ENCODE measurements at places on chromosomes 16 and 17.

- no peak for DNase-seq
Measured at GRCh38 chr17:13407381-13407780, 194.3 kb downstream of the HS3ST3A1 start.

DNA sequence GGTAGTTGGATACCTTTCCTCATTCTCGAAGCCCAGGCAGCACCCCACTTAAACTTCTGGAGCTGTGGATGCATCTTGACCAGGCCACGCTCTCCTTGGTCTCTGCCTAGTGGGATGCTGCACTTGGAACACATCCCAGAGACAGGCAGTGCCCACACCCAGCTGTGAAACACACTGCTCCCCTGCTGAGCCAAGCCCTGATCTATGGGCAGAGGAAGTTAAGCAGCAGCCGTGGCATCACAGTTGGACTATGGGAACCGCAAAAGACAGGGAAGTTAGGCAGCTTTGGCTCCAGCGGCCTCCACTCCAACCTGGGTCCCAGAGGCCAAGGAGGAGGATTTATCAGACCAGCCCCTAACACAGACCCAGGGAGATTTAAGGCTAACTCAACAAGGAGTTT, 284.8 kb upstream of the CCL2 start:
- no peak for DNase-seq

DNA sequence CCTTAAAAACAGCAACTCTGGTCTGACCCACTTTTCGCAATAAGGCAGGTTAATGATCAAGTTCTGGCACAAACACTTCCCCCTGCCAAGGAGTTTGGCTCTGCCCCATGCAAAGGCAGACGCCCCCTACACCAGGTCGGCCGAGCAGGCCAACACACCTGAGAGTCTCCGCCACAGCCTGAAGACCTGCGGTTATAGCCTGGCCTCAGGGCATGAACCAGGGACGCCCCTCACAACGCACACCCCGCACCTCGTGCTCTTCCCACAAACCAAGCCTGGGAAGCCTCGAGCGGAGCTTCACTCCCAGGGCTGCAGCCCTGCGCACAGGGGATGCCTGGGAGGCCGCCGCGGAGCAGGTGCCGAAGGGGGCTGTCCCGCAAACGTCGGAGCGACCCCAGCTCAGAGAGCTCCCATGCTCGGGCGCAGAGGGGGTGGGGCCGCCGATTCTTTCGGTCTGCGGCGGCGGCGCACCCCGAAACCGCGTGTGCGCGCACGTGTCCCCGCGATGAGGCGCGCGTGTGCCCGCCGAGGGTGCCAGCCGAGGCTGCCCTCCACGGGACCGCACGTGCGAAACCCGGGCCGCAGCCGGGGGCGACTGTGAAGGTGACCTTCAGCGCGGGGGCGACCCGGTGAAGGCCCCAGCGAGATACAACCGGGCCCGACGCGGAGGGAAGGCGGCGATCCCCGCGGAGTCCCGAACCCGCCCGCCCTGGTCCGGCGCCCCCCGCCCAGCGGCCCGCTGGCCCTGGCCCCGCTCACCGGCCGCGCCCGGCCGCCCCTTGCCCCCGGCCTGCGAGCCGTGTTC, 559 bp downstream of the CLUH start:
- no peak for DNase-seq

- no peak for DNase-seq
Measured at GRCh38 chr17:4846635-4847390, 13.7 kb downstream of the MINK1 start.

DNA sequence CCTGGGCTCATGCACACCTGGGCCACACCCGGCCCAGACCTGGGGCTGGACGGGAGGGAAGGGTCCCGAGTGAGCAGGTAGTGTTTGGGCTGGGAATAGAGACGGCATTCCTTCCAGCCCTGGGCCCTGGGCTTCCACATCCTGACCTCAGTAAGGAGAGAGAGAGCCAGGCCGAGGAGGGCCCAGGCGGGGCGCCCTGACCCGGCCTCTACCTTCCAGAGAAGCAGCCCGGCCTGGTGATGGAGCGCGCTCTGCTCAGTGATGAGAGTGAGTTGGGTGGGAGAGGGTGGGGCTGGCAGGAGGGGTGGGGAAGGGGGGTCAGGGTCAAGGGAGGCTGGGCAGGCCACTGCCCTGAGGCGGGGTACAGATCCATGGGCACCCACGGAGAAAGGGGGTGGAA, 13.6 kb upstream of the MYO15B start:
- no peak for DNase-seq

DNA sequence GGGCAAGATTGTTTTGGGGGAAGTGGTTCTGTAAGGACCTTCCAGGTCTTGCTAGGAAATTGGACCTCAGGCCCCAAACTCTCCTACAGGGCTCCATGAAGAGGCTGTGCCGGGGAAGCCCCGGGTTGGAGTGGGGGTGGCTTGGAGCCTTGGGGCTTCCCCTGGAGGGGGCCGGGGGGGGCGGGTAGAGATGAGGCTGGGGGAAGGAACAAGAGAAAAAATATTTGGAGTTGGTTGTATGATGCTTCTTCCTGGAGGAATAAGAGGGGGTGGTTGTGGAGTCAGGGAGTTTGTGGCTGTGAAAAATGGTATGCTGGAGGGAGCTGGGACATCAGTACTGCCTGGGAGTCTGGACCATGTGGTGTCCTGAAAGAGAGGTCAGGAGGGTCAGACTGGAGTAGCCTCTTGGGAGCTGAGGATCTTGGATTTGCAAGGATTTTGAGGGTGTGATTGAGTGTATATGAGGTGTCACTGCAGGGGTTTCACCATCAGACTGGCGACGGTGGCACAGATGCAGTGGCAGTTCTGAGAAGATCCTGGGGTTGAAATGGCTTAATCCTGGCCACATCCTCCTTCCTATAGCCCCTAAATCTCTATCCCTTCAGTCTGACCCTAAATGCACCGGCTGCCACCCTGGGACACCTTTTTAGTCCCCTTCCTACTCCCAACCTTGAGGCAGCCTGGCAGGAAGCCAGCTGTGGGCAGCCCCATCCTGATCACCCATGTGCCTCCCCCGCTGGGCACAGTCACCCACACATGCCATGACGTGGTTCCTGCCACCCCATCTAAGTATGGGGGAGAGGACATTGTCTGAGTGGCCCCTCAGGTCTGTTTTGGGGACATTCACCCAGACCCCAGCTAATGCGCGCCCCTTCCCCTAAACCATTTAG, 10.9 kb downstream of the RARA start:
- no peak for DNase-seq

DNA sequence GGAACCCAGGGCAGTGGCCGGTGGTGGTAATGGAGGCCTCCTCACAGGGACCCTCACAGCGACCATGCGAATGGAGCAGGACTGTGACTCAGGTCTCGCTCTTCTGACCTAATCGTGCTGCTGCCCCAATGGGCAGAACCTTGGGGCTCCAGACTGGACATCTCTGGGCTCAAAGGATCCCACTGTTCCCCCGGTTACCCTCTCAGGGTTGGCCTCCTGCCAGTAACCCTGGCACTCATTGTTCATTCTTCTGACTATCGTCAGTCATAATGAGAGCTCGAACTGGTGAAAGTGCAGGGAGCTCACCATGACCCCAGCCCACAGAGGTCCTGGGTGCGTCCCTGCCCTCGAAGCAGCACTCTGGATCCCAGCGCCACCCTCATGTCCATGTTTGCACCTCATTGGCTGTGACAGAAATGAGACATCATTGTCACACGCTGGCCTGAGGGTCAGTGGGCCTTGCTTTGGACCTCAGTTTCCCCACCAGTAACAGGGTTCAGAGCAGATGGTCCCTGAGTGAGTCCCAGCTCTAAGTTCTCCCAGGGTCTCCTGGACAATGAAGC, 4.0 kb upstream of the NPRL3 start:
- no peak for DNase-seq

GRCh38 chr16:68234188-68235107, 1.5 kb downstream of the ESRP2 start:
- DNase-seq, result peak; percentile 74

DNA sequence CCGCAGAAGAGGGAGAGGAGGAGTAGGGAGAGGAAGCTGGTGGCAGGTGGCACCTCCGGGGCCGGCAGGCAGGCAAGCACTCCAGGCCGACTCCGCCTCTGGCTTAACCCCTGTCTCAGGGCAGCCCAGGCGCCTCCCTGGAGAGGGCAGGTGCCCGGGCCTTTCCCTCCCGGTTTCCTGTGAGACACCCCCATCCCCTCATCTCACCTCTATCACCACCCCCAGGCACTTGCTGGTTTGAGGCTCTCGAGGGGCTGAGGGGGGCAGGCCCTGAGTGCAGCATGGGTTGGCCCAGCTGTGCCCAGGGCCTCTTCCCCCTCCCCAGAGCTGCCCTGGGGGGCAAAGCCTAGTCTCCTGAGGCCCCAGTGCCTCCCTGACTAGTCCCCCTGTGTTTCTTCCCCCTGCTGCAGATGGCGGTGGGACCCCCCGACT, 6.0 kb downstream of the DOC2A start:
- DNase-seq, result no peak

- DNase-seq, result no peak
Measured at GRCh38 chr17:33438139-33438538, 145.0 kb upstream of the ASIC2 start.

DNA sequence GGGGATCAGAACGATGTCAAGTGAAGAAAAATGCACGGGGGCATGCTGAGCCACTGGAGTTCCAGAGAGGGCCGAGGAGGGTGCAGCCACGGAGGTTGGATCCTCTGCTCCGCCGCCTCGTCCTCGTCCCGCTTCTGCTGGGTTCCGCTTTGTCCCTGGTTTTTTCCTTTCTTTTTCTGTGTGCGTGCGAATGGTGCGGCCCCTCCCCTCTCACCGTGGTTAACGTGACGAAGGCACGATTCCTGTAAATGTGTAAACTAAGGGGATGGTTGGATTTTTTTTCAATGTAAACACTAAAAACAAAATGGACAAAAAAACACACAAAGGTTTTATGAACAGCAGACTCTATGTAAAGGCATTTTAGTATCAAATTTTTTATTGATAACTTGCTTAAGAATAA, 46.7 kb downstream of the ACTG1 start:
- no peak for DNase-seq

GRCh38 chr17:50269477-50270434, 4.5 kb upstream of the TMEM92 start:
- no peak for DNase-seq

- peak; percentile 7 for DNase-seq
Measured at GRCh38 chr16:70454222-70455034, at the start of gene FCSK. FCSK (plus strand) TSS chr16:70454595; CDS start chr16:70463191, 8,596 bp downstream.

GRCh38 chr17:44102849-44103622, 20.4 kb downstream of the HDAC5 start:
- DNase-seq, result no peak

GRCh38 chr17:10247810-10248209, 49.4 kb upstream of the GAS7 start:
- no peak for DNase-seq

GRCh38 chr17:30395398-30396022, 16.8 kb downstream of the CPD start:
- peak; percentile 31 for DNase-seq

DNA sequence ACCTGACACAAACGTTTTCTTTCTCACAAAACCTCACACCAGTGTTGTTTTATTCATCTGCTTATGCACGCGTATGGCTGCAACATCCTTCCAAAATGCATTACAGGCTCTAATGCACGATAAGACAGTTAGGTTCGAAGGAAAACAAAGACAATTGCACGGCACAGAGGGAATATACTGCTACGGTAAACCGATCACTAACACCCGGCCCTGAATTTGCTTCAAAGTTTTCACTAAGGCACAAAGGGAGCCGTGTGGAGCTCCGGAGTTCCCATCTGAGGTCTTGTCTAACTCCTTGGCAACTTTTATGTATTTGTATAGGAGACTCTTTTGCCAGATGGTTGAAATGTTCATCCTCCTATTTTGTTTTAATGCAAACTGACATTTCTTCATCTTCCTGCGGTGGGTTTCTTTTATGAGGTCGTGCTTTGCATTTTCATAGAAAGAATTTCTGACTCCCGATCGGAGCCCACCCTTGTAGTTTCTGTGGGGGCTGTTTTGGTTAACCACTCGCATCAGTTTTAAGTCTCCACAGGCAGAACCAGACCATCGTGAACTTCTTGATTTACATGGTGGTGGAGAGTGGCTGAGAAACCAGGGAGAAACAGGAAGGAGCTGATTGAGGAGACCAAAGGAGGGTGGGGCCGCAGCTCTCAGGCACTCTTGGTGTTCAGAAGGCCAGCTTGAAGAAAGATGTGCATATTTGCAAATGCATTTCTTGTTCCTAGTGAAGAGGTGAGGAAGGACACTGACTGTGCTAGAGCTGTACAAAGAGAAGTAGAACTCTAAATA, 516.8 kb downstream of the MAF start:
- no peak for DNase-seq

DNA sequence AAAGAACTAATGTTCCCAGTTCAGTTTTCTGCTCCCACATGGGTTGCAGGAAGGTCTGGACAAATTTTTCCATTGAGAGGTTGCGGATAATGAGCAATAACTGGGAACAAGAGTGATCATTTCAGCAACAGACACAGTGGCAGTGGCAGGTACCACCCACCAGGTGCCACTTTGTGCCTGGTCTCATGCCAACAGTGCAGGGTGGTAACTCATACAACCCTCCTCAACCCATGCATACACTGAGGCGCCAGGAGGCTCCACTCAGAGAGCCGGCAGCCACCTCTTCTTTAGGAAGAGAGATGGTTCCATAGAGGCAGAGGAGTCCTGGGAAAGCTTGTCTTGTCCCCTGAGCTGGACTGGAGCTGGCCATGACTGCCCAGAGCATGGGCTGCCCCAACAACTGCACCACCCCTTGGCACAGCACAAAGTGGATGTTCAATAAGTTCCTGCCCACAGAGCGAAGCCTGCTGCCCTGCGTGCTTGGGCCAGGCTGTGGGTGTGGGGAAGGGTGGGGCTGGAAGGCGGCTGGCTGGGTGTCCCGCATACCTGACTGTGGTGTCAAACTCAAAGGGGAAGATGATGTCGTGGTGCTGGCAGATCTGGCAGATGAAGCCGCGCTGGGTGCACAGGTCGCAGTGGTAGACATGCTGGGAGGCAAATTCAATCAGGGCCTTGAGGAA, 6.4 kb upstream of the ARHGAP27 start:
- DNase-seq, result no peak

DNA sequence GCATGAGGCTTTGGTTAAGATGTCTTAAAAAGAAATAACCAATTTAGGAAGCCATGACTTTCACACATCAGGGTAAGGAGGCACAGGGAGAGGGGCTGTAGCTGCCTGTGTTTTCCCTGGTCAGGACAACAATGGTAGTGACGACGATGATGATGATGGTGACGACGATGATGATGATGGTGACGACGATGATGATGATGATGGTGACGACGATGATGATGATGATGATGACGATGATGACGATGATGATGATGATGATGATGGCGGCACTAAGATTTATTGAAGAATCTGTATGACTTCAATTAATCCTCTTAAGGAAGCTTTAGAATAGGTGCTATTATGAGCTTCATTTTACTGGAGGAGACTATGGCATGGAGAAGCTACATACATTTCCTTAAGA, 284.1 kb upstream of the TNRC6C start:
- DNase-seq, result no peak

GRCh38 chr16:89426736-89427530, 63.4 kb downstream of the ANKRD11 start:
- no peak for DNase-seq

- no peak for DNase-seq
Measured at GRCh38 chr16:20903116-20903898, 2.7 kb downstream of the LYRM1 start.

GRCh38 chr17:18004884-18005305, 32.2 kb downstream of the DRC3 start:
- no peak for DNase-seq

GRCh38 chr17:69064001-69064400, 3.3 kb upstream of the ABCA9 start:
- DNase-seq, result no peak

All from NCI-H2029 treated with DMSO at 0.1 percent for 48 hours (cell line).